Stimulated activated CD8-positive, alpha-beta memory T cell treated with anti-CD3 and anti-CD28 coated beads, Interleukin-2, amount 100 ng/mL, for 48 hours (primary cell): ENCODE measurements at places on chromosomes 5 and 9.

- DNase-seq: no peak
These were observed 136.2 kb upstream of the HAPLN1 start for GRCh38 chr5:83856881-83857280.

GRCh38 chr5:175387144-175387543 lies 56.8 kb downstream of the DRD1 start:
- DNase-seq: no peak

DNA sequence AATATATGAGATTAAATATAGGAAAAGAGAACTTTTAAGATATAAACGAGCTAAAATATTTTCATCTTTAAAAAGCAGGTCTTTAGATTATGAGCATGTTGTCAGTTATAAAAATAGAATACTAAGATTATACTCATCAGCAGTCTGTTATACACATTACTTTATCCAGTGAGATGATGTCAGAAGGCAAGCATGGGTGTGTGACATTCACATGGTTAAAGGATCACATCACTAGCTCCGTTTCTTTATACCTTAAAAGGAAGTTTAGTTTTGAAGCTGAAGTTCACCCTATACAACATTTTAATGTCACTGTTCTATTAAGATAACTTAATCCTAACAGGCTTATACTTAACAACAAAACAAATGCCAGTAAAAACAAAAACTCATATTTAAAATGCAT lies 59.6 kb downstream of the RICTOR start:
- no peak for DNase-seq

DNA sequence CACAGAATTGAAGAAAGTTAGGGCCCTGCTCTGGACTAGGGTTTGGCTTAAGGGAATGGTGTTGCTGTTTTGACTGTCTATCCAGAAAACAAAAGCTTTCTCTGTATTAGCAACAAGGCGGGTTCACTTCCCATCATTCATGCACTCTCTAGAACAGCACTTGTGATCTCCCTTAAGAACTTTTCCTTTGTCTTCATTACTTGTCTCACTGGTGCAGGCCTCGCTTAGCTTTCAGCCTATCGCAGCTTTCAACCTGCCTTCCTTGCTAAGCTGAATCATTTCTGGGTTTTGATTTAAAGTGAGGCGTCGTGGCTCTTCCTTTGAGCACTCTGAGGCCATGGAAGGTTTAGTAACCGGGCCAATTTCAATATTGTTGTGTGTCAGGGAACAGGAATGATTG lies 35.2 kb upstream of the LPCAT1 start:
- DNase-seq: no peak

- no peak for DNase-seq
These were observed 344.9 kb downstream of the ICE1 start for GRCh38 chr5:5767286-5767928.
